ENCODE measurements at places on chromosomes 13 and 19.

DNA sequence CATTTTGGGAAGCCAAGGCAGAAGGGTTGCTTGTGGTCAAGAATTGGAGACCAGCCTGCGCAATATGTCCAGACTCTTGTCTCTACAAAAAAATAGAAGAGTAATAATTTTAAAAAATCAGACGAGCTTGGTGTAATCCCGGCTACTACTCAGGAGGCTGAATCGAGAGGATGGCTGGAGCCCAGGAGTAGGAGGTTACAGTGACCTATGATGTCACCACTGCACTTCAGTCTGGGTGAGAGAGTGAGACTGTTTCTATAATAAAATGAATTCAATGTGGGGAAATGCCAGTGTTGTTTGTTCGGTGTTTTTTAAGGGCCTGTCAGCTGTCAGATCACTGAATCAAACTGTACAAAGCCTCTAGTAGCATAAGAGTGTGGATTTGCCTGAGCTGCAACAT lies 1.2 kb upstream of the FBXL3 start:
- no peak for DNase-seq

GRCh38 chr19:41225238-41226052 lies 6.4 kb downstream of the AXL start:
- peak; percentile 56 for DNase-seq

DNA sequence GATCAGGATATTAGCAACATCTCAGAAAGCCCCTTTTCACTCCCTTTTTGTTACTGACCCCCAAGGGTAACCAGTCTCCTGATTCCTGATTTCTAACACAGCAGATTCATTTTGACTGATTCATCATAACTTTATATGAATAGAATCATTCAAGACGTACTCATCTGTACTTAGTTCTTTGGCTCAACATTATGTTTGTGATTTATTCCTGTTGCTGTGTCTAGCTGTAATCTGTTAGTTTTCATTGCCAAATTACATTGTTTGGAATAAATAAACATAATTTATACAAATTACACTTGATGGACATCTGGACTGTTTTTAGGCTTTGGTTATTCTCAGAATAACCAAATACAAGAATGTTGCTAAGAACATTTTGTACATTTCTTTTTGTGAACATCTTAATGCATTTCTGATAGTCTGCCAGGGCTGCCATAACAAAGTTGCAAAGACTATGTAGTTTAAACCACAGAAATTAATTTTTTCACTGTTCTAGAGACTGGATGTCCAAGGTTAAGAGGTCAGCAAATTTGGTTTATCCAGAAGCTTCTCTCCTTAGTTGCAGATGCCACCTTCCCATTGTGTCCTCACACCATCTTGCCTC lies 62.8 kb upstream of the EDNRB start:
- DNase-seq: no peak

GRCh38 chr13:94758436-94758960 lies 46.2 kb upstream of the SOX21 start:
- no peak for DNase-seq

- no peak for DNase-seq
Measured at GRCh38 chr19:41657157-41657556, 30.3 kb upstream of the CEACAM4 start.

- no peak for DNase-seq
Measured at GRCh38 chr19:38307597-38307996, 3.5 kb downstream of the C19orf33 start.

DNA sequence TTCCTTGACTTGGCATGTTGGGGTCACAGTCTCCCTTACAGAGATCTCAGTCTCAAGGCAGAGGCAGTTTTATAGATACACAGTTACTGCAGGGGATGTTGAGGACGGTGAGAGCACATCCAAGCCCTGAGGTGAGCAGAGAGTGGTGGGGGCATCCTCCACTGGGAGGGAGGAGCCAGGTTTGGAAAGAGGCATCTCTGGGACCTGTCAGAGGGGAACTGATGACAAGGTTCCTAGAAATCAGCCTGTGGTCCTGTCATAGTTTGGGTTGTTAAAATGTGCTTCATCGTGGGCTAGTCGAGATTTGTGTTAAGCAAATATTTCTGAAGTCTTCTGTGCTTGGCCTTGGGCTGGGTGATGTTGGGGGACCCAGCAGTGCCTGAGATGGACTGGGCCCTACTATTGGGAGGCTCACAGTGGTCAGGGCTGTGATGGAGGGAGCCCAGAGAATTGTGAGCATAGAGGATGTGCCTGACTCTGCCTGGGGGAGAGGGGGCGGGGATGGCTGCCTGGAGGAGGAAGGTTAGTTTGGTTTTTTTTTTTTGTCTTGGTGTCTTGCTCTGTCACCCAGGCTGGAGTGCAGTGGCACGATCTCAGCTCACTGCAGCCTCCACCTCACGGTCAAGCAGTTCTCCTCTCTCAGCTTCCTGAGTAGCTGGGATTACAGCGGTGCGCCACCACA lies 3.9 kb downstream of the SUPT5H start:
- no peak for DNase-seq

- no peak for DNase-seq
Measured at GRCh38 chr19:33508941-33509614, 12.5 kb downstream of the PEPD start.

DNA sequence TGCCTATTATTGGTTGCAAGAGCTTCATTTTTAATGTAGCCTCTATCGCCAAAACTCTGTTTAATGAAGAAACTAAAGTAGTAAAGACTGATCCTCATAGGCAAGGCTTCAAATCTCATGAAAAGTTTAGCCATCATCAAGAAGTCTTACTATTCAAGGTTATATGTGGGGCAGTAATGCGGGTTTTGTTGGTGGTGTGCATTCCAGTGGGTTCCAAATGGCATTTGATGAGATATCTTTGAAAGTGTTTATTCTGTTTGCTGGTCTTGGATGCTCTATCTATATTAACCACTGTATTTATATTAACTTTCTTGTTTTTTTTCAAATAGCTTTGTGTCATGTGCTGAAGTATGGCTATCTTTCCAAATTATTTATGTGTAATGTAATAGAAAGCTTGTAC lies 72.2 kb downstream of the SERTM1 start:
- no peak for DNase-seq

DNA sequence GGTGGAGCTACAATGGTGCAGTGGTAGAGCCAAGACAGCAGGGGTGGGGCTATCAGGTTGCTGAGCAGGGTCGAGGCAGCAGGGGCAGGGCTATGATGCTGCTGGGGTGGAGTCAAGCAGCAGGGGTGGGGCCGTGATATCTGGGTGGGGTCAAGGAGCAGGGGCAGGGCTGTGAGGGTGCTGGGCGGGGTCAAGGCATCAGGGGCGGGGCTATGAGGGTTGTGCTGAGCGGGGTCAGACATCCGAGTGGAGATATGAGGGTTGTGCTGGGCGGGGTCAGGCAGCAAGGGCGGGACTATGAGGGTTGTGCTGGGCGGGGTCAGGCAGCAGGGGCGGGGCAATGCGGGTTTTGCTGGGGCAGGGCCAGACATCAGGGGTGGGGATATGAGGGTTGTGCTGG lies 14.7 kb downstream of the HCN2 start:
- DNase-seq: peak; percentile 30

DNA sequence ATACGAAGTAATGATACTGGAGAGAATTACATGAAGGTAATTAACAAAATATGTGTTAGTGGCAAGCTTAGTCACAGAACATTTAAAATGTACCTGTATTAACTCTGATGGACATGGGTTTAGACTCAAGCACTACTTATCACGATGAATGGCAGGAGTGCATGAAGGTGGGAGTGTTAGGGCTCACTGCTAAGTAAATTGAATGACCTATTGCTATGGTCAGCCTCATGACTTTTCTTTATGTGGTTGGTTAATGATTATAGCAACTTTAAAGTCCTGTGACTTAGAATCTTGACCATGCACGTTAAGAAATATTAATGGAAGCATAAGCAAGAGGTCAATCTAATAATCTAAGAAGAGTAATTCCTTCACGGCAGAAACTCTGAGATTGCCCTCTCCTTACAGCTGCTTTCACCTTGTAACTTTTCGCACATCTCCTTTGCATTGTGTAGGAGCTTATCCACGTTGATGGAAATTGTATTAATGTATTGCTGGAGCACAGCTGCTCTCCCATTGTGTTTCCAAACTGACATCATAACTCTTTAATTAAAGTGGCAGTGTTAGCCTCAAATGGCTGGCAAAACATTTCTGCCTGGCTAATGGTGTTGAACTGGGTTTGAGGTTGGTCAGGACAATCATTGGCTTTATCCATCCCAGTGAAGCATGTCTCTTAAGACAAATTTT lies 114.5 kb downstream of the RXFP2 start:
- DNase-seq: no peak

DNA sequence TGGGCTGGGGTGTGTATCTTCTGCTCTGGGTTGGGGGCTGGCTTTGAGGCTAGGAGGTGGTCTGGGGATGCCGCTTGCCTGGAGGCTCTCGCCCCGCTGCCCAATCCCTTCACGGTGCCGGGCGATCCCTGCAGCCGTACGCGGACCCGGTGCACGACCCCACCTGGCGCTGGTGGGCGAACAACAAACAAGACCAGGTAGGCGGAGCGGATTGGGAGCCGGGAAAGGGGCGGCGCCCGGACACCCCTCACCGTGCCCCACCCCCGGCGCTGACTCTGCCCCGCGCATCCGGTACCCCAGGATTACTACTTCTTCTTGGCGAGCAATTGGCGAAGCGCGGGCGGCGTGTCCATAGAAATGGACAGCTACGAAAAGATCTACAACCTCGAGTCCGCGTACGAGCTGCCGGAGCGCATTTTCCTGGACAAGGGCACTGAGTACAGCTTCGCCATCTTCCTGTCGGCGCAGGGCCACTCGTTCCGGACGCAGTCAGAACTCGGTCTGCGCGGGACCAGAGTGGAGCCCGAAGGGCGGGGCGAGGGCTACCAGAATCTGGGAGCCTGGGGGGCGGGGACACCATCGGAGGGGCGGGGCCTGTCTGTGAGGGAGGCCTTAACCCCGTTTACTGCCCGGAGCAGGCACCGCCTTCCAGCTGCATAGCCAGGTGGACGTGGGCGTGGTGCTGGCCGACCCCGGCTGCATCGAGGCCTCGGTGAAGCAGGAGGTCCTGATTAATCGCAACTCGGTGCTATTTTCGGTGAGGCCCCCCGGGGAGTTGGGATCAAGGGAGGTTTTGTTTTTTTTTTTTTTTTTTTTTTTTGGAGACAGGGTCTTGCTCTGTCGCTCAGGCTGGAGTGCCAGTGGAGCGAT lies 12.1 kb upstream of the PSMD8 start:
- peak; percentile 68 for DNase-seq

- DNase-seq: peak; percentile 49
Measured at GRCh38 chr19:8017808-8018207, 12.4 kb upstream of the ELAVL1 start.

- no peak for DNase-seq
Measured at GRCh38 chr19:18768997-18769891, 21.9 kb downstream of the COMP start.

DNA sequence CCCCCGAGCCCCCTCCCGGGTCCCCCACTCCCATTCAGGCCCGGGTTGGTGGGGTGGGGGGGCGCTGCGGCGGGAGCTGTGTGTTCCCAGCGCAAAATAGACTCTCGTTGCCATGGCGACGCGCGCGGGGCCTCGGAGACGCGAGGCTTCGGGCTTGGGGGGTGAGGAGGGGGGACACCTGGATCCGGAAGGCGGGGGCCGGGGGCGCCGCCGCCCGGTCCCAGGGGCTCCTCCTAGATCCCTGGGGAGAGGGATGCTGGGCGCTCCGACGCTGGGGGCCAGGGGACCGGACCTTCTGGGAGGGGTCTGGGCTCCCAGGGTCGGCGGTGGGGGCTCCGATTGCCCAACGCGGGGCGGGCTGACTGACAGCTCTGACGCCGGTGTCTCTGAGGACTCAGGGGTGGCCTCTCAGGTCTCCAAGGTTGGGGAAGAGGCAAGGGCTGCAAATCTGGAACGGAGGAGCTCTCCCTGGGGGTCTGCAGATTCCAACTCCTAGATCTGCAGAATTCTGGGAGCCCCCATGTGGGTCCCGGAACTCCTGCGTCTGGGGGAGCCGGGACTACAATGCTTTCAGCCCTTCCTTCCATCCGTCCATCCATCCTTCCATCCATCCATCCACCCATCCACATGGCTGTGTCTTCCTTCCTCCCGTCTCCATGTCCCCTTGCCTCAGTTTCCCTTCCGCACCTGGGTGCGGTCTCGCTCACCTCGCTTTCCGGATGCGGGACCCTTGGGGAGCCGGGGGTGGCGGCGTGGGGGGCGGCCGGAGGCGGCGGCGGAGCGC lies 9.1 kb upstream of the SHISA7 start:
- DNase-seq: no peak

DNA sequence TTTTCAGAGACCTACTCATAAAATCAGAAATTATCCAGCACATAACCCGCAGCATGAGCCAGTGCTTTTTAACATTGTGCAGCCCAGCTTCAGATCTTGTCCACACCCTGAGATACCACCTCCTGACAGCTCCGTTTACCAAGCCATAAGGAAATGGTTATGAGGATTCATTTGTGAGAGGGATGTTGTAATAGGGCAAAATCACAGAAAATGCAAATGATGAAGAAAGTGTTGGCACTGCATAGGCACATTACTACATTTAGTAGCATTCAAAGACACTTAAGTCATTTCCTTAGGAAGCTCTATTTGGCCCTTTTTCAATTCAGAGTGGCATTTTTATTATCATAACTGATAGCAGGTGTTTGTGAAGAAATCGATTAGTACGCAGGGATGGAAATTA lies 277.5 kb downstream of the DNAJC15 start:
- no peak for DNase-seq

DNA sequence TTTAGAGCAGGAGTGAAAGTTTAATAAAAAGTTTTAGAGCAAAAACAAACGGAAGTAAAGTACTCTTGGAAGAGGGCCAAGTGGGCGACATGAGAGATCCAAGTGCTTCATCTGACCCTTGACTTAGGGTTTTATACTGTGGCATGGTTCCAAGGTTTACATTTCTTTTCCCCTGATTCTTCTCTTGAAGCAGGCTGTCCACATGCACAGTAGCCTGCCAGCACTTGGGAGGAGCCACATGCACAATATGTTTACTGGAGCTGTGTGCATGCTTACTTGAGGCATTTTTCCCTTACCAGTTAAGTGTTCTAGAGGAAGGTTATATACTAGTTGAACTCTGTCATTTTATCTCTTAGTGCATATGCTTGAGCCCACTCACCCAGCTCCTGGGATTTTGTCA lies 295.6 kb downstream of the TBC1D4 start:
- no peak for DNase-seq

GRCh38 chr13:51246025-51246417 lies 23.8 kb downstream of the FAM124A start:
- DNase-seq: no peak

DNA sequence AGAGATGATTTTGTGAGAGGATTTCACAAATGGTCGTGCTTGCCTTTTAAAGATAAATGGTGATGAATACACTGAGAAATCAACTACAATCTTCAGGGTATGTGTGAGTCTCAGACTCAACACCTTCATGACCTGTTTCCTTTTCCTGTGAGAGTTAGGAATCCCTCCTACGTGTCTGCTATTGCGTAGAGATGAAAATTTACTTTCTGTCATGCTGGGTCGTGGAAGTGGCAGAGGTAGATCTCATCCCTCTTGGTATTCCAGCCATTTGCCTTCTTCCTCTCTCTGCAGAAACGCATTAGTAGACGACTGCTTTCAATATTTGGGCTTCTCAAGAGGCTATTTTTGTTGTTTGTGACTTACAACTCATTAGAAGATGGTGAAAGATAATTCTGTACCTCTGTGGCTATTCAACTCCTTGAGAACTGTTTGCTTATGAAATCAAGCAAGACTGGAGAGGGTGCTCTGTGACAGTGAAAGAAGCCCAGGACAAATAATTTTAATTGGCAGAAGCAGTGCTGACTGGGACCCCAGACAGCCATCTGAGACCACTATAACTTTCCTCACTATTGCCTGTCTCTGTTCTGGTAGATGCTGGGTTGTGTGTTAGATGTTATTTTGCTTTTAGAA lies 233.1 kb downstream of the LACC1 start:
- DNase-seq: no peak

GRCh38 chr13:30983431-30983830 lies 51.0 kb downstream of the TEX26 start:
- DNase-seq: no peak

GRCh38 chr13:51955816-51956603 lies 55.2 kb downstream of the ATP7B start:
- no peak for DNase-seq

Data from activated naive CD4-positive, alpha-beta T cell treated with anti-CD3 and anti-CD28 coated beads, Interleukin-2, amount 50 U/mL, for 16 hours (primary cell).